Upper lobe of left lung (tissue), 6 donors: ENCODE measurements at places on chromosomes 1 and 21.

DNA sequence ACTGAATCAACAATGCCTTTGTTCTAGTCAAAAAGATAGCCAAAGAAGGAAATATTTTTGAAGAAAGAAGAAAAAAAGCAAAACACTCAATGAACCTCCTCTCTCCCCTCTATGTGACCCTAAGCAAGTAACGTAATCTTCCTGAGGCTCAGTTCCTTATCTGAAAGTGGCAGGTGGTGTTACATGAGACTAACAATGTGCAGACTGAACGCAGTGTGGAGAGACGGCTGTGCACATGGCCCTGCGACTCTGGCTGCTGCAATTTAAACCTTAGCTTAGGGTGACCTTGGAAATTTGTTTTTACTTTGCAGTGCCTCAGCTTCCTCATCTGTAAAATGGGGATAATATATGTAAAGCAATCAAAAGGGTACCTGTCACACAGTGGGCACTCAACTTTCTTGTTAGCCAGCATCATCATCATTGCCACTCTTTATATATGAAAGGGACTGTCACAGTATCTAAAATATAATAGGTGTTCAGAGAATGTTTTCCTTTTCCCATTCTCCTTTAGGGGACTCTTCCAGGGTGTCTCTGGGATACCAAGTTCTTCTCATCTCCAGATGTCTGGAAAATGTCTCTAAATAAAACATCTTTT is 100.1 kb upstream of the JUN start:
- peak overlapping the region; percentile 84 for H3K27ac ChIP-seq
- no peaks in the 10 kb centered on the region for H3K36me3 ChIP-seq
- peaks cover 58% of the 10 kb centered on the region for H3K4me1 ChIP-seq
- H3K4me3 ChIP-seq: no peak overlapping the region

- DNase-seq: no peak
- no peaks in the 10 kb centered on the region for H3K4me1 ChIP-seq
- no peak within 1 kb of the TSS for H3K27ac ChIP-seq
These were observed at the start of gene OR2T8 for GRCh38 chr1:247919952-247920351. Gene OR2T8 (plus strand): TSS chr1:247920252. CDS start chr1:247921018, 766 bp downstream.

DNA sequence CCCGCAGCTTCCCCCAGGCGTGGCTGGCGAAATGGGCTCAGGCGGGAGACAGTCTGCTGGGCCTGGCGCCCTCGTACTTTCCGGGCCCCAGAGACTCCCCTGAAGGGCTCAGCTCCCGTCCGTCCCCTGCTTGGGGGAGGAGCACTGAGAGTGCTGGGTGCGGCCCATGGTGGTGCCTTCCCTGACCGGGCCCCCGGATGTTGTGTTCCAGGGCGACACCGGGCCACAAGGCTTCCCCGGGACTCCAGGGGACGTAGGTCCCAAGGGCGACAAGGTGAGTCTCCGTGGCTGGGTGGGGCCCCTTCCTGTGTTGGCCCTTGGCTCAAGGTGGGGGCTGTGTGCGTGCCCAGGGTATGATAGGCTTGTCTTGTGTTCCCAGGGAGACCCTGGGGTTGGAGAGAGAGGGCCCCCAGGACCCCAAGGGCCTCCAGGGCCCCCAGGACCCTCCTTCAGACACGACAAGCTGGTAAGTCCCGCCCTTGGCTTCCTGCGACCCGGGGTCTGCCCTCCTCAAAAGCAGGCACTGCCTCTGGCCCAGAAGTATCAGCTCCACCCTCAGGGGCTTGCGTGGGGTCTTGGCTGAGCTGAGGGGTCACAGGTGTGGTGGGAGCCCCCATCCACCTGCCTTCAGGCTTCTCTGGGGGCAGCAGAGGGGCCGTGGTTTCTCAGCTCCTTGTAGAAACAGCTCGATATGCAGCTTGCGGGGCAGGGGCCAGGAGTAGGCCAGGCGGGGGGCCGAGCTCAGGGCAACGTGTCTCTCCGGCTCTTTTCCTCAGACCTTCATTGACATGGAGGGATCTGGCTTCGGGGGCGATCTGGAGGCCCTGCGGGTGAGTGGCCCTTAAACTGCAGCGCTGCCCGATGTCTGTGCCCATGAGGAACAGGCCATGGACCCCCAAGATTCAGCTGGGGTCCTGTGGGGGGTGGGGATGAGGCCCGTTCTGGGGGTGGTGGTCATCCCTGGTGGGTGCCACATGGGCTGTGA is 62.3 kb downstream of the SLC19A1 start:
- H3K4me1 ChIP-seq: peaks cover 32% of the 10 kb centered on the region
- H3K4me3 ChIP-seq: no peak overlapping the region
- peak overlapping the region; percentile 42 for H3K27ac ChIP-seq
- H3K27me3 ChIP-seq: no peaks in the 10 kb centered on the region
- DNase-seq: no peak

DNA sequence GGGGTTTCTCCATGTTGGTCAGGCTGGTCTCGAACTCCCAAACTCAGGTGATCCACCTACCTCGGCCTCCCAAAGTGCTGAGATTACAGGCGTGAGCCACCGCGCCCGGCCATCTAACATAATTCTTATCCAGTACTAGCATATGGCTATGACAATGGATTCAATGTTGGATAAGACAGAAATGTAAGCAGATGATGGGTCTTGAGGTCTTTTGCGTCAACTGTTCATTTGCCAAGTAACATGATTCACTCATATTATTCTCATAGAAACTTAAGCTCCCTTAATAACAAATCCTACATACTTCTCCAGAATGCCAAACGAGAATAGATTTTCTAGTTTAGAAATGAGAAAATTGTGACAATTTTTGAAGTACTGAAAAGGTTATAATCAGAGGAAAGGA is 170.3 kb downstream of the RGS7 start:
- H3K4me1 ChIP-seq: no peaks in the 10 kb centered on the region
- H3K27ac ChIP-seq: no peak overlapping the region
- no peak overlapping the region for H3K4me3 ChIP-seq

- H3K4me1 ChIP-seq: peaks cover 7% of the 10 kb centered on the region
- DNase-seq: no peak
- H3K27me3 ChIP-seq: no peaks in the 10 kb centered on the region
These were observed 57.6 kb upstream of the SAMD11 start for GRCh38 chr1:866095-866494.

DNA sequence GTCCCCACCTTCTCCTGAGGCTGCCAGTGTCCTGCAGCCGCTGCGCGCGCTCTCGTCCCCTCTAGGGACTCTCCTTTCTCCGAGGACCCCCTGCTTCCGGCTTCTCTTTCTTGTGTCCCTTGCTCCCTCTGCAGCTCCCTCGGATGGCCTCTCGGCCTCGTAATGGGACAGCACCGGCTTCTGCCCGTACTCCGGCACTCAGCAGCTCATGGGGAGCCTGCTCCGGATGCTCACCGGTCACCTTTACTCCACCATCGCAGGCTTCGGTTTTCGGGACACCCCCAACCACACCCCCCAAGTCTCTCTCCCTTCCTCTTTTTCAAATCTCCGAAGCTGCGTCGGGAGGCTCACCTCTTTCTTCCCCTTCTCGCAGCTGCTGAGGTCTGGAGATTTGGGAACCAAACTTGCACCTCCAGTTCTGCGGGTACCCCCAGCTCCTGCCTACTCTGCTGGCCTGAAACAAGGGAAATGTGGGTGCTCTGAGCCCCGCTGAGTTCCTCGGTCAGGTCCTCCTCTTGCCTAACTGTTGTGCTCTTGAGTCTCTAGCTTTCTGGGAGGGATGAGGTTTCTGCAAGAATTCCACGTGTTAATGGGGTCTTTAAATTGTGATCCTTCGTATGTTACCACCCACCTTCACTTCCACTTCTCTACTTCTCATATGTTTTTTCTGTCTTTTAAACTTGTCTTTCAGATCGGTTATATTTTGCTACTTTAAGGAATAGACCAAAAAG is 930 bp downstream of the CDC14A start:
- H3K4me3 ChIP-seq: peak overlapping the region; percentile 80
- H3K36me3 ChIP-seq: no peaks in the 10 kb centered on the region
- no peak for DNase-seq
- peak overlapping the region; percentile 94 for H3K27ac ChIP-seq
- H3K4me1 ChIP-seq: peaks cover 54% of the 10 kb centered on the region

DNA sequence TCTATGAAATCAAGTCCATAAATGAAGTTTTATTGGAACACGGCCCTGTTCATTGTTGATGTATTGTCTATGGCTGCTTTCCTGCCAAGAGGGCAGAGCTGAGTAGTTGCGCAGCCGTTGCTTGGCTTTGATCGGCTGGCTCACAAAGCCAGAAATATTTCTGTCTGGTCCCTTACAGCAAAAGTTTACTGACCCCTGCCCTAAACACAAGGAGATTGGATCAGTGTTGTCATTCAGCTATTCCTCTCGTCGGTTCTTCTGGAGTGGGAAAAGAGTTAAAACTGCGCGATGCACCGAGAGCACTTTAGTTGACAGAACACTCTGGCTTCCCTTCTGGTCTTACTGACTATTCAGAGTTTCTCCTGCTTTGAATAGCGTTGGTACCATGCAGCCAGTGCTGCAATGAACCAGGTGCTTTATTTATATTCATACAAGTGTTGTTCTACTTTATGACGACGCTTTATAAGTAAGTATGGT is 868 bp downstream of the ZBTB40 start:
- H3K27ac ChIP-seq: peak overlapping the region; percentile 92
- peaks cover 10% of the 10 kb centered on the region for H3K4me1 ChIP-seq
- no peak for DNase-seq
- H3K36me3 ChIP-seq: no peaks in the 10 kb centered on the region
- H3K27me3 ChIP-seq: no peaks in the 10 kb centered on the region

- no peaks in the 10 kb centered on the region for H3K27me3 ChIP-seq
- no peak overlapping the region for H3K27ac ChIP-seq
- no peaks in the 10 kb centered on the region for H3K4me1 ChIP-seq
- no peak overlapping the region for H3K4me3 ChIP-seq
- no peak for DNase-seq
- H3K36me3 ChIP-seq: no peaks in the 10 kb centered on the region
These were observed 79.8 kb downstream of the PIGK start for GRCh38 chr1:77139389-77139788.

DNA sequence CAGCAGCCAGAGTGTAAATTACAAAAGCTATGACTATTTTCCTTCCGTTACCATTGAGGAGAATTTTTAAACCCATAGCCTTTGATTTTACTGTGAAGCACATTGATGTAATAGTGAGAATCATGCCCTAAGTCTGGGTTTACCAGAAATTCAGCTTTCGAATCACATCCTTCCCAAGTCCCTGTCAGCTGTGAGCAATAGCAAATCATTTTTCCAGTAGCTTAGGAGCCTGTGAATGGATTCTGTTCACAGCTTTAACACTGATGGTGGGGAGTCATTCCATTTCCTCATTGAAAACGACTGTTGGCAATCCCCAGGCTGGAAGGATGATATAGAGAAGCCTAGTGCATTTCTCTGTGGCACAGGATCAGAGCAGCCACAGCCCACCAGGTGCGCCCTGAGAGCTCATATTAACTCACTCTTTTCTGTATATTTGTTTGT is 82.2 kb upstream of the C1orf105 start:
- no peaks in the 10 kb centered on the region for H3K36me3 ChIP-seq
- H3K27me3 ChIP-seq: no peaks in the 10 kb centered on the region
- no peaks in the 10 kb centered on the region for H3K4me1 ChIP-seq
- H3K4me3 ChIP-seq: no peak overlapping the region
- DNase-seq: no peak
- H3K27ac ChIP-seq: no peak overlapping the region

GRCh38 chr1:114342376-114342775 is 168.6 kb downstream of the TRIM33 start:
- H3K36me3 ChIP-seq: no peaks in the 10 kb centered on the region
- no peaks in the 10 kb centered on the region for H3K27me3 ChIP-seq

GRCh38 chr1:176778056-176778455 is 315.1 kb downstream of the PAPPA2 start:
- H3K4me1 ChIP-seq: no peaks in the 10 kb centered on the region
- no peaks in the 10 kb centered on the region for H3K27me3 ChIP-seq
- no peak overlapping the region for H3K27ac ChIP-seq
- H3K4me3 ChIP-seq: no peak overlapping the region
- no peak for DNase-seq
- no peaks in the 10 kb centered on the region for H3K36me3 ChIP-seq
